ENCODE measurements at places on chromosomes 11 and 22.
A peak's percentile ranks its signal among the peaks of the same experiment; 100 is the strongest.

GRCh38 chr11:65210748-65211147 lies 29.0 kb downstream of the CAPN1 start:
- DNase-seq = no peak

GRCh38 chr11:131486100-131486499 lies 115.7 kb downstream of the NTM start:
- DNase-seq = no peak

- no peak for DNase-seq
Measured at GRCh38 chr11:116686866-116687265, 85.9 kb downstream of the BUD13 start.

DNA sequence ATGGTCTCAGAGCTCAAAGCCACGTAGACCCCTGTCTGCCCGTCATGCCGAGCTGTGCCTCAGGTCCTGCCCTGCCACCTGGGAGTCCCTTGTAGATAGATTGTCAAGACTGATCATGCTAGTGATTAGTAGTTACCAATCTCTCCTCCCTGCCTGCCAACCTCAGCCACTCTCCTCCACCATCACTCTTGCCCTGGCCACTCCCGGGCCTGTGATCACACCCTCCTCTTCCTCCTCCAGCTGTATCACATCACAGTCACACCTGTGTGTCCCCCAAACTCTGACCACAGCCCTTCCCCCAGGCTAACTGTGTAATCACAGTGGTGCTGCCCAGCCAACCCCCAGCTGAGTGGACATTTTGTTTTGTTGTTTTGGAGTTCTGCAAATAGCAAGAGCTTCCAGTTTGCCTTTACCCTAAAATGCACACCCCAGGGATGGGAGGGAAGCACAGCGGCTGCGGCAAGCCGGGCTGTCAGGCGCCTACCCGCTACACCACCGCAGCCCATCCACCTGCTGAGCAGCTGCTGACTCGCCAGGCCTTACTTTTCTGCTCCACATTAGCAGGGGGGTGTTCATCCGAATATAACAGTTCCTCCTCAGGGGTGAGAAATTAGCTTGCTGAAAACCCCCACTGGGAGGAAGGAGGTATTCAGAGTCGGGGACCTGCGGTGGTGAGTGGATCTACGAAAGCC lies 45.8 kb downstream of the LRFN4 start:
- no peak for DNase-seq

GRCh38 chr22:30990690-30991089 lies 21.6 kb downstream of the TUG1 start:
- DNase-seq = no peak

GRCh38 chr11:123314972-123315371 lies 115.1 kb upstream of the GRAMD1B start:
- DNase-seq = no peak

GRCh38 chr11:93005239-93005638 lies 35.8 kb downstream of the MTNR1B start:
- DNase-seq = no peak

DNA sequence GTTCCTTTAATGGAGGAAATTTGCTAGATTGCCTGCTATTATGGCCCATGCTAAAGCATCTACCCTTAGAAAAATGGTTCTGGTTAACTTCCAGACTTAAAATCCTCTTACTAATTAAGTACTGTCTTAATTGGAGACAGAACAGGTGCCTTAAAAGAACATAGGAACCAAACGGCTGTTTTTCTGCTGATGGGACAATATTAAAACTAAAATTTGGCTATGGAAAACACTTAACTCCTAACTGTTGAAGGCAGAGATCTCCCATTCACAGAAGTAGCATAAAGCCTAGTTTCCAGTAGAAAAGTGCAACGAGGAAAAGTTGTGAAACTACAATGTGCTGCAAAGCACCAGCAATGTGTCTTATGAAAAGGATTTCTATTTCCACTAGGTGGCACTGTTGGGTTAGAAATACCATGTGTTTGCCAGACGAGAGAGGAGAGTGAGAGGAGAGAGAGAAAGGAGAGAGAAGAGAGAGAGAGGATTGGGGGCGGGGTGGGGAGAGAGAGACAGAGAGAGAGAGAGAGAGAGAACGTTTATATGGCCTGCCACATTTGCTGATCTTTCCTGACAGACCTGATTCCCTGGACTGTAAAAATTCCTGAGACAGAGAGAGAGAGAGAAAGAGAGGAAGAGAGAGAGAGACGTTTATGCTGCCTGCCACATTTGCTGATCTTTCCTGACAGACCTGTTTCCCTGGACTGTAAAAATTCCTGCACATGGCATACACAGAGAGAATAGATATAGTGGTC lies 51.5 kb downstream of the FAM181B start:
- no peak for DNase-seq

DNA sequence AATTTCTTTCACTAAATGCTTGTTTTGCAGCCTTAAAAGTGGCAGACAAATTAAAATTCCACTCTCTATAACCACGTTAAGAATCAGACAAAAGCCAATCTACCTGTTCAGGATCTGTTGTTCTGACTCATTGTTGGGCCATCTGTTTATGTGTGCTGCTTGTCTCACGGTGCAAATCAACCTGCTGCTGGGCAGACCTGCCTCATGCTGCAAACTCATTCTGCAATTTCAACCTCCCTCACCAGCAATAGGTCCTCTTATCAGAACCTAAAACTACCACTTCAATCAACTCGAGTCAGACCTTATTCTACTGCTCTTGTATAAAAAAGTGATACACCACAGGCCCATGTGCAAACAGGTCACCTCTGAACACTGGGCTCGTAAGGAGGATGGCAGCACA lies 75.1 kb downstream of the LARGE2 start:
- no peak for DNase-seq

DNA sequence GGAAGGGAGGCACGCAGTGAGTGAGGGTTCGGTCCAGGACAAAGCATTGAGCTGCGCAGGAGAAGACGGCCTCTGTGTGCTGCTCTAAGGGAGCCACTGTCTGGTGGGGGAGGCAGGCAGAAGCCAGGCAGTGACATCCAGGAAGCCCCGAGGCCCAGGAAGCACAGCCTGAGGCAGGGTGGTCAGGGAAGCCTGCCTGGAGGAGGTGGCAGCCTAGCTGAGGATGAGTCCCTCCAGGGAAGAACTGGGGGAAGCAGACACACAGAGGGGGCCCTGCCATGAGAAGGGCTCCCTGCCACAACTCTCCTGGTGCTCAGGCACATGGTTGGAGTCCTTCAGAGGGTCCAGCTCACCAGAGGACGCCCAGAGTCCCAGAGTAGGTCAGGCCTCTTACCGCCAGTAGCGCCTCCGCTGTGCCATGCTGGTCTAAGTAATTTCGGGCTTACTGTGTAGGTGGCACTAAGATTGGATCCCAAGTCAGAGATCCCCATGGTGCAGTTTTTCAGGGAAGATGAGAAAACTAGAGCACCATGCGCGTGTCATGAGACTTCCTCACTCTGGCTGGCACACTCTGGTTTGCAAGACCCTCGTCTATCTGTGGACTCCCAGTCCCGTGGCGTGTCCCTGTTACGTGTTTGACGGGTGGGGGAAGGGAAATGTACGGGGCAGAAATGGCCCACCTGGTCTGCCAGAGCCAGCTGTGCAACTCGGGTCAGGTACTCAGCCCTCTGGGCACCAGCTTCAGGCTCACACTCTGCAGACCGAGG lies 887.2 kb downstream of the BRD1 start:
- no peak for DNase-seq

GRCh38 chr22:39135092-39135896 lies 17.2 kb downstream of the CBX7 start:
- DNase-seq = peak; percentile 54

- DNase-seq = no peak
Measured at GRCh38 chr11:44557464-44557863, 8.0 kb upstream of the CD82 start.

DNA sequence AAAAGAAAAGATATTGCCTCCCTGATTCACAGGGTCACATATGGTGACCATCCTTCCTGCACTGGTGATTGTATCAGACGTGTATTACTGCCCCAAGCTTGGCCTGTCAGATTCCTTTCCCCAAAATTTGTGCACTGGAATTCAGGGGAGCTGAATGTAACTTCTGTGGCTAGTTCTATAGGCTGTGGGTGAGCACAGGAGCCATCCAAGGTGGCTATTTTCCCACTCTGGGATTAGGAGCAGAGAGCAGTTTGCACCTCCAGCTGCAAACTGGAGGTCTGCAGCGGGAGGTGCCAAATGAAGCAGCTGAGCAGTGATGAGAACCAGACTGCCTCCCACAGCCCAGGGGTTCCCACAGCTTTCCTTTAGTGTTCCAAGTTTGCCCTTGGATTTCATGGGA lies 124.2 kb upstream of the PITPNB start:
- DNase-seq = no peak

- no peak for DNase-seq
Measured at GRCh38 chr11:44527476-44527875, 38.0 kb upstream of the CD82 start.

DNA sequence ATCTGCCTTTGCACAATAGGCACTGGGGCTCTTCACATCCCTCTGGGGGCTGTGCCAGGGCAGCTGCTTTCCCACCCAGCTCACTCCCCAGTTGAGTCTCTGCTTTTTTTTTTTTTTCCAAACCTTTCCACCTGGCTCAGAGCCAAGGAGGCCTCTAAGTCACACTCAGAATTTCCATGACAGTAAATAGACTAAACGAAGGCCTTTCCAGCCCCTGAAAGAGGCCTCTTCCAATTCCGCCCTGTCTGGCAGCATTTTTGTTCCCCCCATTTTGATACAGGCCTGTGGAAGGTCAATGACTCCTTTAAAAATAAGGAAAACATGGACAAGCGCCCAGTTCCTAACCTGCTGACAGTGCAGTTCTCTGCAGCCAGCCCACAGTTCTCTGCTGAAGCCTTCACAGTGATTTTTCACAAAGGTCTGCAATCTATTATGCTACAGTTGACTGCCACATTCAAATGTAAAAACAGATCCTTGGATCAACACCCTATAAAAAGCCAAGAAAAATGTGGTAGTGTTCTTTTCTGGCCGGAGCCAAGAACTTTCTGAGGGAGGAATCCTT lies 107.5 kb upstream of the SESN3 start:
- no peak for DNase-seq

- DNase-seq = no peak
Measured at GRCh38 chr11:108859510-108859909, 194.6 kb downstream of the DDX10 start.

DNA sequence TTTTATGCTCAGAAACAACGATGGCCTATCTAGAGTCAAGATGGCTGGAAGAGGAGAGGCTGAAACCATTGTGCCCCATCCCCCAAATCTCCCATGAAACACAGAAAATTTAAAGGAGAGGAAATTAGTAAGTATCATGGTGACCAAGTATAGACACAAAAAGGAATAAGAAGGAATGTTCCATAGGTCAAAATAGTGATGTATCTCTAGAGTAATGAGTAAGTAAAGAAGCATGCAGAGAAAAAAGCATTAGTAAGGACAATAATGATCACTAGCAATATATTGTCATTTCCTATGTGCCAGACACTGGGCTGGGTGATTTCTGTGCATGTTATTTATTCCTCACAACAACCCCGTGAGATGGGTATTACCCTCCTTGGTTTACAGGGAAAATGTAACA lies 2.6 kb upstream of the SLC22A24 start:
- DNase-seq = no peak

- no peak for DNase-seq
Measured at GRCh38 chr11:127943763-127944162, 643.6 kb downstream of the ETS1 start.

GRCh38 chr11:2092956-2093412 lies 46.2 kb downstream of the IGF2 start:
- DNase-seq = no peak

GRCh38 chr22:29073618-29074275 lies 912 bp downstream of the KREMEN1 start:
- peak; percentile 23 for DNase-seq

DNA sequence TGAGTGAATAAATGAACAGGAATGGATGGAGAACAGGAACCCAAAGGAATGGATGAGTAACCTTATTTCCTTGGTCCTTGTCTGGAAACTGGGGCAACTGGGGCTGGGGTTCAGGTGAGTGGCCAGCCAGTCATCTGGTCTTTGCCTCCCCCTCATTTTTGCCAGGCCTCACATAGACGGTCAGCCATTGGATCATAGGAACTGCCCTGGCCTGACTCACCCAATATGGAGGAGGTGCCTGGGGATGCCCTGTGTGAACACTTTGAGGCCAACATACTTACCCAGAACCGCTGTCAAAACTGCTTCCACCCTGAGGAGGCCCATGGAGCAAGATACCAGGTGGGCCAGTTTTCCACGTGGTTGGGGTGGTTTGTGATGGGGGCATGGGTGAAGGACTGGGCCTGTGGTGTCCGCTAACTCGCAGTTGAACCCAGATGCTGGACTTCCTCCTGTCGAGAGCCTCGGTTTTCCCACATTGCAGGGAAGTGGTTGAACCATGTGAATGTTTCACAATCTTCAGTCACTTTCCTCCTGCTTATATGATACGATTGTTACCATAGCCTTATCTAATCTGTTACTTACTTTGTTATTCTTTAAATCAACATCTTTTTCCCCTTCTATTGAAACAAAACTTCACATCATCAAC lies 4.4 kb downstream of the TRIOBP start:
- no peak for DNase-seq

DNA sequence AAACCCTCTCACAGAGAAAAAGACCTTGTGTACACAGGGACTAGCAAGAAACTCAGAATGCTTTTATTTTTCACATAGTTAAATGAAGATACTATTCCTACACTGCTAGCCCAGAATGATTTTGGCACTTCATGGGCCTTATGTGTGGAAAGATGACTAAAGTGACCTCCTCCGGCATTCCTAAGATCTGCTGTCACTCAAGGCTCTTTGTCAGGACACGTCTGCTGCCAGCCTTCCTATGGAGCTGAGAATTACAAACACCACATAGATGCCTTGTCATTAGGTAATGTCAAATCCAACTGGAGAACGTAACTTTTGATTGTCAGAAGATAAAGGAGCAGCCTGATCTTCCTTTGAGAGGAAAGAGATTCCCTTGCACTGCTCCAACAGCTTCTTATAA lies 249.1 kb downstream of the FAT3 start:
- DNase-seq = no peak

- DNase-seq = no peak
Measured at GRCh38 chr11:126358763-126359160, 3.3 kb downstream of the ST3GAL4 start.

GRCh38 chr22:37302674-37303555 lies 20.6 kb downstream of the CYTH4 start:
- DNase-seq = no peak

GRCh38 chr11:63941901-63942300 lies 3.1 kb downstream of the NAA40 start:
- DNase-seq = no peak

DNA sequence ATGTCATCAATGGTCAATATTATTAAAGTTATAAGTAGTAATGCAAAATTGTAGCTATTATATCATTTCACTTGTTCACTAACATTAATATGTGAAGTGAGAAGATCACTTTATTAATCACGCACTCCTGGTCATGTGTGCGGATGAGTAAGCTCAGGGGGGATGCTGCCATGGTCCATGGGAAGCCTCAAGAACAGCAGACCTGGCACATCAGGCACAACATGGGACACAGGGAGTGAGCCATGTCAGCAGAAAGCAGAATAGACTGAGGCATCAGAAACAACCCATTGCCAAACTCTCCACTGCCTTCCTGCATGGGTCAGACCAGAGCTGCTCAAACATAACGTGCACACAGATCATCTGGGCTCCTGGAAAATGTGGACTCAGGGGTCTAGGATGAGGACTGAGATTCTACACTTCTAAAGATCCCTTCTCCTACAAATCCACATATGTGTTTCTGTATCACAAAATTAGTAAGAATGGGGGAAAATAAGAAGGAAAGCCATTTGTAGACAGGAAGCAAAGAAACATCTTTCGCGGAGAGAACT lies 63.8 kb upstream of the VPREB1 start:
- no peak for DNase-seq

- no peak for DNase-seq
Measured at GRCh38 chr11:110242746-110243145, 53.7 kb downstream of the RDX start.

Data from stimulated activated CD4-positive, alpha-beta T cell treated with anti-CD3 and anti-CD28 coated beads, Interleukin-2, amount 100 ng/mL, for 24 hours (primary cell).